Left lung (tissue), 14 donors: ENCODE measurements at places on chromosomes 12 and 14. TPM values are rescaled to one million over a fixed set of nuclear protein-coding genes. Genes with fewer than 3 reads are reported as not detected.

DNA sequence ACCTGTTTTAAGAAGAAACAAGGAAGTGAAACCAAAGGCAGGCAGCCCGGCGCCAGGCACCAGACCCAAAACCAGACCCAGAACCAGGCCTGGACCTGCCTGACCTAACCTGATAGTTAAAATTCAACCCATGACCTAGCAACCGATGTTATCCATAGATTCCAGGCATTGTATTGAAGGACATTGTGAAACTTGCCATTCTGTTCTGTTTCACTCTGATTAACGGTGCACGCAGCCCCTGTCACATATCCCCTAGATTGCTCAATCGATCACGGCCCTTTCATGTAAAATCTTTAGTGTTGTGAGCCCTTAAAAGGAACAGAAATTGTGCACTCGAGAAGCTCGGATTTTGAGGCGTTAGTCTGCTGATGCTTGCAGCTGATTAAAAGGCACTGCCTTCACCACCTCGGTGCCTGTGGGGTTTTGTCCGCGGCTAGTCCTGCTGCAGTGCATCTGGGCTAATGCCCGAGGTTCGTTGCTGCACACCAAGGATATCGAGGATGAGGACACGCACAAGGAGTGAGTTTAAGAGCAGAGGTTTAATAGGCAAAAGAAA is 262.5 kb upstream of the TMEM132C start:
- H3K36me3 ChIP-seq: no peaks in the 10 kb centered on the region
- no peaks in the 10 kb centered on the region for H3K27me3 ChIP-seq
- H3K4me1 ChIP-seq: no peaks in the 10 kb centered on the region
- DNase-seq: no peak
- H3K27ac ChIP-seq: no peak overlapping the region

GRCh38 chr14:24883576-24883975 is 166.4 kb downstream of the STXBP6 start:
- H3K4me1 ChIP-seq: no peaks in the 10 kb centered on the region
- no peak overlapping the region for H3K27ac ChIP-seq
- no peaks in the 10 kb centered on the region for H3K27me3 ChIP-seq
- DNase-seq: no peak
- no peaks in the 10 kb centered on the region for H3K36me3 ChIP-seq

Gene MANSC1
- total RNA-seq: 24.7 TPM

Gene NAA30
- 12.3 TPM for total RNA-seq

DNA sequence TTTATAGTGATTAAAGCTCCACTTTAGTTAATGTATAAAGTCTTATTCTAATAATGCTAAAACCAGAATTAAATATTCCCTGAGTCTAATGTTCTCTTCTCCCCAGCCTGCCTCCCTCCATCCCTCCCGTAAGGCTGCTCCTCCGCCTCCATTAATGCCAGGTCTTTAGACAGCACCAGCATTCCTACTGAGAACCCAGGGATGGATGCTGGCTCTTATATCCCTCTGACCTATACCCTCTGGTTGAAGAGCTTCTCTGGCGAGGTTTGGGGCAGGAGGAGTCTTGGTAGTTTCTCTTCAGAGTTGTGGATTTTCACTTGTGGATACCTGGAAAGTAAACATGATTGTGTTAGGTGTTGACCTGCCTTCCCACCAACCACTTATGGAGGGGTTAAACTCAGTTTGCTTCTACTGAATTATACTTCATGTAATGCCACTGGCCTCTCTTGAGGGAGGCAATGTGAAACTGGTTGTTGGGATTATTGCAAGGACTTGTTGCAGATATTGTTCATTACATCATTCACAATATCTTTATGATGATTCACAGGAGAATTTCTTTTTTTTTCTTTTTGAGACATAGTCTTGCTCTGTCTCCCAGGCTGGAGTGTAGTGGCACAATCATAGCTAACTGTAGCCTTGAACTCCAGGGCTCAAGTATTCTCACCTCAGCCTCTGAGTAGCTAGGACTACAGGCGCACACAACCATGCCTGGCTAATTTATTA is 11.1 kb upstream of the SMAGP start:
- no peaks in the 10 kb centered on the region for H3K27me3 ChIP-seq
- no peak for DNase-seq
- no peak overlapping the region for H3K27ac ChIP-seq
- H3K36me3 ChIP-seq: no peaks in the 10 kb centered on the region

Gene FLRT2
- total RNA-seq: 19.1 TPM

GRCh38 chr14:81771651-81772275 is 238.1 kb upstream of the SEL1L start:
- no peaks in the 10 kb centered on the region for H3K27me3 ChIP-seq
- no peak for DNase-seq
- H3K36me3 ChIP-seq: no peaks in the 10 kb centered on the region
- H3K4me3 ChIP-seq: no peak overlapping the region
- no peak overlapping the region for H3K27ac ChIP-seq

Gene IFNG-AS1
- 0.71 TPM for total RNA-seq

GRCh38 chr12:5213990-5214389 is 170.3 kb downstream of the KCNA5 start:
- no peaks in the 10 kb centered on the region for H3K27me3 ChIP-seq
- no peaks in the 10 kb centered on the region for H3K36me3 ChIP-seq
- no peak overlapping the region for H3K27ac ChIP-seq
- no peak for DNase-seq

DNA sequence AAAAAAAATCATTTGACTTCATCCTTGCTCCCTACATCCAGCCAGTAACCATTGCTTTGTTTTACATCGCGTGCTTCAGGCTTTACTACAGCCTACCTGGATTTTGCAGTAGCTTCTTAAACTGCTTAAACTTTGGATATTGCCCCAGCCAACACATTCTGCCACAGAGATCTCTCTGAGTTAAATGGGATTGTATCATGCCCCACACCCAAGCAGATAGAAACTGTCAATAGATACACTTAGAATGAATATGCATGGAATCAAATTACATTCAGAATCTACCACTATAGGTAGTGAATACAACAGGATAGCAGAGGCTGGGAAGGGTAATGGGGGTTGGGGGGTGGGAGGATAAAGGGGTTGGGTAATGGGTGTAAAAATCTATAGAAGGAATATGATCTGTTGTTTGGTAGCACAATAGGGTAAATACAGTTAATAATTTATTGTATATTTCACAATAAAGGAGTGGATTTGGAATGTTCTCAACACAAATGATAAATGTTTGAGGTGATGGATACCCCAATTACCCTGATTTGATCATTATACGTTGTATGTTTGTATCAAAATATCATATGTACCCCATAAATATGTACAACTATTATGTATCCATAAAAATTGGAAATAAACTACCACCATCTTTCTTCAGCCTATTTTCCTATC is 2.7 kb upstream of the MYRFL start:
- no peaks in the 10 kb centered on the region for H3K4me1 ChIP-seq
- no peak overlapping the region for H3K4me3 ChIP-seq
- DNase-seq: no peak
- no peak overlapping the region for H3K27ac ChIP-seq
- H3K27me3 ChIP-seq: no peaks in the 10 kb centered on the region
- no peaks in the 10 kb centered on the region for H3K36me3 ChIP-seq

Gene ASPG
- 1.4 TPM for total RNA-seq
